Activated CD8-positive, alpha-beta memory T cell treated with anti-CD3 and anti-CD28 coated beads, Interleukin-2, amount 50 U/mL, for 48 hours (primary cell): ENCODE measurements at places on chromosomes 7 and 10.

DNA sequence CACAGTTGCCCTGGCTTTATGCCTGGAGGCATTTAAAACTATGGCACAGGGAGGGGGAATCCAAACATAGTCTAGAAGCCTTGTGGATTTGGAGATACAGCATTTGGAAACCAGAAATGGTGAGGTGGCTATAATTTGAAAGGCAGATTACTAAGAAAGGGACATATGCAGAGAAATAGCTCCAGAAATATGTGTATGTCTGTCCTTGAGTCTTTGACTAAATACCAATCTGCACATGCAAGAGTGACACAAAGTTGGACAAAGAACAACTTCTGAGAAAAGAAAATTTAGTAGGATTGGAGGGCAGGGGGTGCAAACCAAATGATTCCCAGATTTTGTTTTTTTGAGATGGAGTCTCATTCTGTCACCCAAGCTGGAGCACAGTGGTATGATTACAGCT lies 229.6 kb downstream of the TMEM26 start:
- no peak for DNase-seq

GRCh38 chr7:143255564-143255963 lies 7.7 kb upstream of the GSTK1 start:
- no peak for DNase-seq

GRCh38 chr7:92634924-92635519 lies 44.8 kb upstream of the FAM133B start:
- no peak for DNase-seq

- DNase-seq, result no peak
These were observed 59.0 kb downstream of the MTPN start for GRCh38 chr7:135918134-135918533.

DNA sequence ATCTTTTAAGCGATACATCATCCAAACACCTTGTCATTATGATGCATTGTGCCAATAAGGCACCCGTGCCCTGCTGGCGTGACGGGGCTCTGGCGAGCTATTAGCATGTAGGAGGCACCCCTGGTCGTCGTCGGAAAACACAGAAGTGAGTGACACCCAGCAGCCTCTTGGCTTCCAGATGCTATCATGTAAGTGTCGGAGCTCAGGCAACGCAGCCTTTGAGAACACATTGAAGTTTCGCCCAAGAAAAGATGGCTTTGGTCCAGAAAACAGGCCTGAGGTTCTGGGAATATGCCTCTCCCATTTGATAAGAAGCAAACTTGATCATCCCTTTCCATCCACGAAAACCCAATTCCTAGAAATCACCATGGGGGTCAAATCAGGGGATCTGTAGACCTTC lies 555.3 kb downstream of the GALNT17 start:
- no peak for DNase-seq
